A549 treated with Mapracorat at 1 μM for 4 hours (cell line): ENCODE measurements at places on chromosomes 3 and 15. TPM values are rescaled to one million over a fixed set of nuclear protein-coding genes. Genes with fewer than 3 reads are reported as not detected.

Gene OIP5
- total RNA-seq = 12.7 to 14.7 TPM (median 13.9 TPM) in 5 replicates

Gene ZIC4
- not detected in 5 replicates for total RNA-seq

Gene AP3S2
- total RNA-seq = 33.2 to 62.5 TPM (median 38.2 TPM) in 5 replicates

Gene MYNN
- total RNA-seq = 7.7 to 10.6 TPM (median 9.6 TPM) in 5 replicates

Gene PYDC2
- total RNA-seq = not detected in 5 replicates

Gene UBP1
- total RNA-seq = 49.1 to 54.8 TPM (median 52.7 TPM) in 5 replicates

Gene TMEM207
- not detected in 5 replicates for total RNA-seq

Gene SIDT1
- total RNA-seq = 0.53 to 0.85 TPM (median 0.63 TPM) in 5 replicates

Gene UBA7
- 0.30 to 0.70 TPM (median 0.41 TPM) in 5 replicates for total RNA-seq
